ENCODE measurements at places on chromosomes 6 and 20. TPM values are rescaled to one million over a fixed set of nuclear protein-coding genes. Genes with fewer than 3 reads are reported as not detected.

Gene SOX18
- total RNA-seq, result 1.7 TPM

DNA sequence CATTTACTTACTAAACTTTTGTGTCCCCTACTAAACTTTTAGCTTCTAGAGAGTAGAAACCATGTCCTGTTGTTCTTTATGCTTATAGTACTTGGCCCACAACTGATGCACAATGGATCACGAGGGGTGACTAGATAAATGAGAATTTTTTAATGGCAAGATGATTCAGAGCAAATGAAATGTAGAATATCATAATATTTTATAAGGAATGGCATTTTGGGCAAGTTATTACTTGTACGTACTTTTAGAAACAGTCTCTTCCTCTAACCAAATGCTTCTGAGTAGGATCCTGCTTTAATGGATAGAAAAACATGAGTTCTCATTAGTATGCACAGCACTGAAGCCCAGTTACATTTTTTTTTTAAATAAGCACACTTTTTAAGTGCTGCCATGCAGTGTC, 336.3 kb downstream of the NRN1 start:
- no peak for DNase-seq

Gene YWHAB
- total RNA-seq, result 113 TPM

GRCh38 chr20:63025534-63026331, 19.0 kb upstream of the BHLHE23 start:
- DNase-seq, result no peak

- no peak for DNase-seq
Measured at GRCh38 chr6:37168163-37168758, 1.7 kb upstream of the PIM1 start.
